ENCODE measurements at places on chromosomes 6 and 20.

DNA sequence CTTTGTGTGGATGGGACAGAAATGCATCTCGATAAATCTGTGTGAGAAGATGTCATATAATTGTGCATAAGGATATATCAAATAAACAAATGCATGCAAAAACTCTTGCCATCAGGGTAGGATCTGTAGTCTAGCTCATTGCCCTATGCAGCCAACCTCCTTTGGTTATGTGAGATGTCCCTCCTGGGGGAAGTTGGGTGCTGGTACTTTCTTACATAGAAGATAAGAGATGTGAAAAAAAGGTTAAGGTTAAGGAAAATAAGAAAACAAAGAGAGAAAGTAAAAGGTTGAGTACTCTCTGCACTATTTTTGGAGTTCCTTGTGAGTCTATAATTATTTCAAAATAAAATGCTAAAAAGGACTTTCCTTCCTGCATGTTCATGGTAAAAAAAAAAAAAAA, 30.4 kb downstream of the ZDHHC14 start:
- no peak for DNase-seq

- no peak for DNase-seq
These were observed 118.8 kb upstream of the TRAF3IP2 start for GRCh38 chr6:111724505-111724904.

DNA sequence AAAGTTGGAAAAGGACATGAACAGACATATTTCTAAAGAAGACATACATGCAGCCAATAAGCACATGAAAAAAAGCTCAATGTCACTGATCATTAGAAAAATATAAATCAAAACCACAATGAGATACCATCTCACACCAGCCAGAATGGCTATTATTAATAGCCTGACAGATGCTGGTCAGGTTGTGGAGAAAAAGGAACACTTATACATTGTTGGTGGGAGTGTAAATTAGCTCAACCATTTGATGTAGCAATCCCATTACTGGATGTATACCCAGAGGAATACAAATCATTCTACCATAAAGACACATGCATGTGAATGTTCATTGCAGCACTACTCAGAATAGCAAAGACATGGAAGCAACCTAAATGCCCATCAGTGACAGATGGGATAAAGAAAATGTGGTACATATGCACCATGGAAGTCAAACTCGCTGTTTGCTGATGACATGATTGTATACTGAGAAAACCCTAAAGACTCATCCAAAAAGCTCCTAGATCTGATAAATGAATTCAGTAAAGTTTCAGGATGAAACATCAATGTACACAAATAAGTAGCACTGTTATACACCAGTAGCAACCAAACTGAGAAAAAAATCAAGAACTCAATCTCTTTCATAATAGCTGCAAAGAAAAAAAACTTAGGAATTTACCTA, 196.8 kb downstream of the ADGB start:
- DNase-seq: no peak

- no peak for DNase-seq
These were observed 21.2 kb downstream of the TGM2 start for GRCh38 chr20:38143646-38144554.

DNA sequence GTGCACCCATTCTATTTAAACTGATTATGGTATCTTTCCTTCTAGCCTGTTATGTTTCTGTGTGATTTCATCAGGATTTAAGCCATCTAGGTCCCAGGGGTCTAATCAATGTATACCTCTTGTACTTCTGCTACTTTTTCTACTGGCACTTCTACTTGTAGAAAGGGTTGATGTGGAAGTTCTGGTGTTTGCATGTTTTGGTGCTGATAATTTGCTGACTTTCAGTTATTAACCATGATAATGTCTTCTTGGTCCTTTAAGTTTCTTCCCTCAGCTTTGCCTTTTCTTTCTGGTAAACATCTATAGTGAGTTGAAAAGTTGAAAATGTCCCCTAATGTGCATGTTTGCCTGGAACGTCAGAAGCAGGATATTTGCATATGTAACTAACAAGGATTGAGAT, 390.6 kb upstream of the MAP3K7 start:
- DNase-seq: no peak

- no peak for DNase-seq
These were observed 269.1 kb downstream of the CD83 start for GRCh38 chr6:14386668-14387067.

DNA sequence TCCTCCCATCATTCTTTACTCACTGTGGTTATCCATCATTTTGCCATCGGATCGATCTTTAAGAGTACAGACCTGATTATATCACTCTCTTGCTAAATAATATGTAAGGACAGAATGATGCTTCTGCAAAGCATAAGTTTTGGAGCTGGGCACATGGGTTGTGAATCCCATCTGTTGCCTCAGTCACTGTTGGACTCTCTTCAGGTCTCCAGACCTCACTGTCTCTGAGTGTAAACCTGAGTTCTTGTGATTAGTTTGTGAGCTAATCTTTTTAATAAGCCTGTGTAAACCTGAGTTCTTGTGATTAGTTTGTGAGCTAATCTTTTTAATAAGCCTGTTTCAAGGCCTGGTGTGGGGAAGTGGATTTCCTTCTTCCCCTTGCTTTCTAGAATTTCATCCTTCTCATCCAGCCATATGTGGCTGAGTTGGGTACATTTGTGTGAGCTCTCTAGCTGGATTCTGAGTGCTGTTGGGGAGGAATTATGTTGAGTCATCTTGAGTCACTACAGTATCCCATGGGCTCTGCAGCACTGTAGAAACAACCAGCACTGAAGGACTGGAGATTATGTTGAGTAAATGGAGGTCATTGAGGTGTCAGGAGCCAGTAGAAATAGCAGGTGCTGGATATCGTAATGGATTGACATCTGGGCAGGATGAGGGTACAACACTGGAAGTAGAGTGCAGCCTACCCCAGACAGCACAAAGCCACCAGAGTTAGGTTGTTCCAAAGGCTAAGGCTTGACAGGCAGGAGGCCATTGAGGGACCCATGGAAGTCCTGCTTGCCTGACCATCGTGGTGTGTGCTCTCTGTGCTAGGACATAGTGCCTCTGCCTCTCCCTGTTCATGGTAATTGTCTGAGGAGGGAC, 52.4 kb downstream of the SCAND1 start:
- DNase-seq: no peak

- DNase-seq: no peak
These were observed 131.4 kb upstream of the SLC2A12 start for GRCh38 chr6:134183844-134184243.

GRCh38 chr6:79750806-79751205, 119.7 kb downstream of the SH3BGRL2 start:
- no peak for DNase-seq

- peak; percentile 72 for DNase-seq
These were observed 57.2 kb upstream of the ARHGAP18 start for GRCh38 chr6:129766959-129767728.

GRCh38 chr6:25042536-25042935, 106.8 kb upstream of the RIPOR2 start:
- no peak for DNase-seq

DNA sequence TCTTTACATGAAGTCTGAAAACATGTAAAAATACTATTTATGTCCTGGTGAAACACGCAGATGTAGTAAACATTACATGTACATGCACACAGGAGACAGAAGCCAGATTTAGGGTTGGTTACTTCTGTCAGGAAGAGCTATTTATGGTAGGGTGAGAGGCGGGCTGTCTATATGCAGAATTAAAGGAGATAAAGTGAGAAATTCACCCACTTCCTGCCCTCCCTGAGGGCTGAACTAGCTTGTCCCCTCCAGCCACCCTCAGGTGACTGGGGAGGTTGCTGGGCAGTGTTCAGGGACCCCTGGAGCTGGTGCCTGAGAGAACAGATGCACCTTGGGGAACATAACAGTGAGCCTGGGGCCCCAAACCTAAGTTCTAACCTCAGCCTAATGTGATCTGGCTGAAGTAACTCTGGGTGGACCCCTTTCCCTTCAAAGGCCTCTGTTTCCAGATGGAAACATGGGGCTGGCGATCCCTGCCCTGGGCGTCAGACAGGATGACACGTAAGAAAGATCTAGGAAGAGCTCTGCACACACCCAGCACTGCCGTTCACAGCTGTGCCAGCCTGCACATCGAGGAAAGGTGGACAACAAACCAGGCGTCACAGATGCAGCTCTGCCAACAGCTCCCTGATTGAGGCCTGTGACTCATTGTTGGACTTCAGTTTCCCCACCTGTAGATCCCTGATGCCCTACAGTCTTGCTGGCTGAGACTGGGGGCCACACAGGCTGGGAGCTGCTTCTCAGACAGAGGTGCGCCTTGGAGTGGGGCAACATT, 1.3 kb downstream of the PI16 start:
- DNase-seq: no peak

DNA sequence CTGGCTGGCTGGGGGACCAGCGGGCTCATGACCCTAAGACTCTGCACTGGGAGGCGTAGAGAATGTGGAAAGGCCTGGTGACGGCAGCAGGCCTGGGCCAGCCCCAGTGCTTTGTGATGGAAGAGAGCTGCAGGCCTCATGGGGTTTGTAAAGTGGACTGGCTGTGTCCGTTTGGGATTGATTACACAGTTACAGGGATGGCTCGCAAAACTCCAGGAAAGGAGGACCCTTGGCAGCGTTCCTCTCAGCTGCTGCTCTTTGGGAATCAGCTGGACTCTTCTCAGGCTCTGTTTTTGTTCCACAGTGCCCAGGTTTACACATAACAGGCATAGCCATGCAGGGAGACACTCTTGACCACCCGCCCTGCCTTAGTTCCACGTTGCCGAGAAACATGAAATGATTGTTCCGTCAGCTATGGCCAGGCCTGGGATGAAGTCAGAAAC, 89.0 kb downstream of the SLX4IP start:
- DNase-seq: no peak

- no peak for DNase-seq
These were observed 3.0 kb downstream of the SMPD2 start for GRCh38 chr6:109443425-109443950.

DNA sequence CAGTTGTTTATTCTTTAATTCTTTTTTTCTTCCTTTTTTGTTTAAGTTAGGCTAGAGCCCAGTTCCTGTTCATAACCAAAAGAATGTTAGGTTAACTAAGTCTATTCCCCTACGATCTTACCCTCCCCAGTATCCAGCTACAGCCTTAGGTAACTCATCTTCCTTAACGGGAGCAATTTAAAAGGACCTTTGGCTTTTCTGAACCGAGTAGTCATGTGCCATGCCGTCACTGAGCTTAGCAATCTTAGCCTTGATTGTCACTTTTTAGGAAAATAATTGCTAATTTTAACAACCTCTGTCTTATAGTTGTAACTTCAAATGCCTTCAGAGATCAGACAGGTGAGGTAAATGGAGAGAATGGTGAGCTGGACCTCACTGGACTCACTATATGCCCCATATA, 6.2 kb downstream of the METTL24 start:
- DNase-seq: no peak

GRCh38 chr6:151477726-151478125, 16.1 kb upstream of the CCDC170 start:
- DNase-seq: no peak

DNA sequence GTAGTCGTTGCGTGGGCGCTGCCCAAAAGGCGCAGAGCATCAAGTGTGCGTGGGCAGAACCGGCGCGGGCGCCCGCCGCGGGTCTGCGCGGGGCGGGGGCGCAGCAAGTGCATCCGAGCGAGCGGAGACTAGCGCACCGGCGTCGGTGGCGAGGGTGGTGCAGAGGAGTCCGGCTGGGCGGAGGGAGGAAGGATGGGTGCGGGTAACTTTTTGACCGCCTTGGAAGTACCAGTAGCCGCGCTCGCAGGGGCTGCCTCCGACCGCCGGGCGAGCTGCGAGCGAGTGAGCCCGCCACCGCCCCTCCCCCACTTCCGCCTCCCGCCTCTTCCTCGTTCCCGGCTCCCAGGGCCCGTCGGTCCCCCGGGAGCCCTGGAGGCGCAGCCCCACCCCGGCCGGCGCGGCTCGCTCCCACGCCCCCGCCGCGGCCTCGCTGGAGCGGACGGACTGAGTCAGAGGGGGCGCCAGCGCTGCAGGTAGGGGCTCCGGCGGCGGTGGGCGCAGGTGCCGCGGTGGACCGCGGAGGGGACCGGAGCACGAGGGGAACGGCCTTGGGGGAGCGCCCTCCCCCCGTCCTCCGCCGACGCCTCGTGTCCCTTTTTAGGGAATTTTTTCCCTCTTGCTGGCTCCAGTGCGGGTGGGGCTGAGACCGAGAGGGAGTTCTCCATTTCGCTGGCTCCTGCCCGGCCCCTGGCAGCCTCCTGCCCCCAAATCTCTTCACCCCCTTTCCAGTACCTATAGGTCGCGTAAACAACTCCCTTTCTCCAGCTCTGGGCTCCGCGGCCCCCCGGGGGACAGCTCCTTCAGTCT, 1.6 kb upstream of the DBNDD2 start:
- peak; percentile 64 for DNase-seq

- no peak for DNase-seq
These were observed 124.9 kb upstream of the TMEM170B start for GRCh38 chr6:11412616-11413015.

GRCh38 chr6:100261486-100261885, 203.2 kb downstream of the SIM1 start:
- no peak for DNase-seq

DNA sequence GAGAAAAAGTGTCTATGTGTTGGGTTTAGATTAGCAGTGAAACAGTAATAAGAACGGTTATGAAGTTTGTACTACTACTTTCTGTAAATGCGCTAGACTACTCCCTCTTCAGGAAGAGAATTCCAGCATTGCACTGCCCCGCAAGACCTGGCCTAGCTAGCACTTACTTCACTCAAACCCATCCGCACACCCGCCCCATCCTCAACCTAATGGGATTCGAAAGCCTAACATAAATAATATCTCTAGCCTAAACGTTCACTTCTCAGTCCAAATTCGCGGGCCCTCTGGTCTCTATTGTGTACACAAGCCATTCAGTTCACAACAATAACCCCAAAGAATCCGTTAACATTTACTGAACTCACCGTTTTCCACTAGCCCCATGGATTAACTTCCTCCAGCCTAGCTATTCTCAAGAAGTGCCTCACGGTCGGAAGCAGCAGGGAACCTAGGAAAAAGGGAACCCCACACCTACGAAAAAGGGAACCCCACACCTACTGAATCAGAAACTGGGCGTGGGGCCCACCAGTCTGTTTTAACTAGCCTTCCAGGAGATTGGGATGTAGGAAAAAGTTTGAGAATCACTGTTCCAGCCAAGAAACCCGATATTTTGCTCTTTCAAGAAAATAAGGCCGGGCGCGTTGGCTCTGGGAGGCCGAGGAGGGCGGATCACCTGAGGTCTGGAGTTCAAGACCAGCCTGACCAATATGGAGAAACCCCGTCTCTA, 45.4 kb upstream of the BTN3A2 start:
- no peak for DNase-seq

GRCh38 chr6:168451805-168452517, 11.0 kb downstream of the SMOC2 start:
- DNase-seq: no peak

Data from activated naive CD8-positive, alpha-beta T cell treated with anti-CD3 and anti-CD28 coated beads, Interleukin-2, amount 50 U/mL, for 24 hours (primary cell).